Left hindlimb (tissue), 1 donor: ENCODE measurements at places on chromosomes 13 and 19.
A peak's percentile ranks its signal among the peaks of the same experiment; 100 is the strongest.

DNA sequence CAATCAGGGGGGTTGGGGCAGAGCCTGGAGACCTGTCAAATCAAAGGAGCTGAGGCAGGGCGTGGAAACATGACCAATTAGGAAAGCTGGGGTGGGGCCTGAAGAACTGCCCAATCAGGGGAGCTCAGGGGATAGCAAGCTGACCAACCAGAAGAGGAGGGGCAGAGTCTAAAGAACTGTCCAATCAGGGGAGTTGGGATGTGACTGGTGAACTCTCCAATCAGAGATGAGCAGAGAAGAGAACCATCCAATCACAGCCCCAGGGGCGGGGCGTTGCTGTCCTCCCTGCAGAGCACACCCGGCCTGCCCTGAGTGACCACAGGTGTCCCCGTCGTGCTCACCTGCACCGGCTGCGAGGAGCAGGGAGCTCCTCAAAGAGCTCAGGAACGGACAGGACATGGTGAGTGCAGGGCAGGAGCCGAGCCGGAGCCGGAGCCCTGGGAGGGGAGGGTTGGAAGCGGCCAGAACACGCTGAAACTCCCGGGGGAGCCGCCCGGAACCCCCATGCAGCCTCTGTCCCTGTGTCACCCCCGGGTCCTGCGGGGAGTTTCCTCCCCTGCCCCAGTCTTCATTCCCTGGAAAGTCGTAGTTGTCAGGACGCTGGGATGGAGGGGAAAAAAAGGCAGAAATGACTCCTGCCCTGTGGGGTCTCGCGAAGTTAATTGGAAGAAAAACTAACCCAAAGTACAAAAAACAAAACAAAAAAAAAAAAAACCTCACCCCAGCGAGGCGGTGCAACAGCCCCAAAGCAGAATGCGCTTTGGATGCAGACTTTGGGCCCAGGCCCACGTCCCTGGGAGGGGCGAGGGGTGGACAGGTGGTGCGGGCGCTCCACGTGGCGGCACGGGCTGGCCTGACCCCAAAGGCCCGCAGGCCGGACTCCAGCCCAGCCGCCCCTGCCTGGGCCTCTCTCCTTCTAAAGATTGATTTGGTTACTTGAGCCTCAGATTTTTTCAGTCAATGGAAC is at the start of gene ZNF556:
Gene ZNF556 (plus strand): TSS at position 311 of the 967 bp plus-strand sequence. CDS start 87 bp downstream, at position 398.
- DNase-seq, result peak; percentile 79

- no peak for DNase-seq
Measured at GRCh38 chr13:43938449-43938848, 58.7 kb downstream of the LACC1 start.

DNA sequence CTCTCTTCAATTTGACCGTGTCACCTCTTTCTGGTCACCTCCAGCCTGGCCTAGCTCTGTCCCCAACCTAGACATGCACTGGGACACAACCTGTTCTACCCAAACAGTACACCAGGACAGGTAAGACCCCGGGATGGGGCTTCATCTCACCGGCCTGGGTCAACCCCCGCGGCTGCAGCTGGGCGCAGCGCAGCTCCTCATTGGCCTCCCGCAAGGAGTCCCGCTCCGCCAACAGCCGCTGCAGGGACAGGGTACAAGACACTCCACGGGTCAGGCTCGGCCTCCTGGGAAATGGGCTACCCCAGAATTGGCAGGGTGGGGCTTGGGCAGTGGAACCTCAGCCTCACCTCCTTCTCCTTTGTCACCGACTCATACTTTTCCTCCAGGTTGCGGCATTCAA is 7.7 kb downstream of the HOOK2 start:
- DNase-seq, result no peak

- DNase-seq, result no peak
Measured at GRCh38 chr19:14112051-14112808, 5.3 kb downstream of the PRKACA start.

DNA sequence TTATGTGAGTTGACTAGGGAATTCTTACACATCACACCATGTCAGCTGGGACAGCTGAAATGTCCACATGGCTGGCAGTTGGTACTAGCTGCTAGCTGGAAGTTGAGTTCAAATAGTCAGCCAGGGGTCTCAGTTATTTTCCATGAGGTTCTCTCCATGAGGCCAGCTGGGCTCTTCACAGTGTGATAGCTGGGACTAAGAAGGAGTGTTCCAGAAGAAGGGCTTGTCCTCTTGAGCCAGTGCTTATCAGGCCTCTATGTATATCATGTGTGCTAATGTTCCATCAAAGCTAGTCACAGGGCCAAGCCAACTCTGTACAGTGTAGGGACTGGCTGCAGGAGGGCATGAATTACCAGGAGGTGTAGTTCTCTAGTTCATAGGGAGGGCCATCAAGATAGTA is 11.8 kb downstream of the USPL1 start:
- no peak for DNase-seq

DNA sequence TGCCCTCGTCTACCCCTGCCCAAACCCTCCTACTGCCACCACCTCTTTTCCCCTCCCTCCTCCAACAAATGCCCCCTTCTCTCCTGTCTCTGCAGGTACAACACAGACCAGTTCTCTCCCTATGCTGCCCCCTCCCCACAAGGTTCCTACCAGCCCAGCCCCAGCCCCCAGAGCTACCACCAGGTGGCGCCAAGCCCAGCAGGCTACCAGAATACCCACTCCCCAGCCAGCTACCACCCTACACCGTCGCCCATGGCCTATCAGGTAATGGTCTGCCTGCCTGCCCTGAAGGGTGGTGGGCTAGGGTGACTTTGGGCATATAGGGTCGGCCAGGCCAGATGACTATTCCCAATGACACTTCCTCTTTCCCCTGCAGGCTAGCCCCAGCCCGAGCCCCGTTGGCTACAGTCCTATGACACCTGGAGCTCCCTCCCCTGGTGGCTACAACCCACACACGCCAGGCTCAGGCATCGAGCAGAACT is 6.5 kb upstream of the TIMM50 start:
- DNase-seq, result peak; percentile 63

DNA sequence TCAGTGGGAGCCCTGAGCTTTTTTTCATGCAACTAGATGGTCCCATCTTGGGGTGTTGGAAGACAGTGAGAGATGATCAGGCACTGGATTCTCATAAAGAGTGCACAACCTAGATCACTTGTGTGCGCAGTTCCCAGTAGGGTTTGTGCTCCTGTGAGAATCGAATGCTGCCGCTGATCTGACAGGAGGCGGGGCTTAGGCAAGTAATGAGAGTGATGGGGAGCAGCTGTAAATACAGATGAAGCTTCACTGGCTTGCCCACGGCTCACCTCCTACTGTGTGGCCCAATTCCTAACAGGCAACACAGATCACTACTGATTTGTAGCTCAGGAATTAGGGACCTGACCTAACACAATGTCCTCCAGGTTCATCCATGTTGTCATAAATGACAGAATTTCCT is 43.6 kb upstream of the UBAC2 start:
- no peak for DNase-seq

DNA sequence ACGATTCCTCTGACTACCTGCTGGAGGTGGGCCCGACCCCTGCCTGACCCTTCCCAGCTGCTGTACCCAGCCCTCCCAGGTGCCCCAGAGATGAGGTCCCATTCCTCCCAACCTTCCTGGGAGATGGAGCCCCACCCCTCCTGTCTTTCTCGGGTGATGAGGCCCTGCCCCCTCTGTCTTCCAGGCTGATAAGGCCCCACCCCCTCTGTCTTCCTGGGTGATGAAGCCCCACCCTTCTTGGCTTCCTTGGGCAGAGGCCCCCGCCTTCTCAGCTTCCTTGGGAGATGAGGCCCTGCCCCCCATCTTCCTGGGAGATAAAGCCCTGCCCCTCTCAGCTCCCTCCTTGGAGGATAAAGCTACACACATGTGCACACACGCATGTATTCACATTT is 47.9 kb downstream of the CERS4 start:
- DNase-seq, result no peak

DNA sequence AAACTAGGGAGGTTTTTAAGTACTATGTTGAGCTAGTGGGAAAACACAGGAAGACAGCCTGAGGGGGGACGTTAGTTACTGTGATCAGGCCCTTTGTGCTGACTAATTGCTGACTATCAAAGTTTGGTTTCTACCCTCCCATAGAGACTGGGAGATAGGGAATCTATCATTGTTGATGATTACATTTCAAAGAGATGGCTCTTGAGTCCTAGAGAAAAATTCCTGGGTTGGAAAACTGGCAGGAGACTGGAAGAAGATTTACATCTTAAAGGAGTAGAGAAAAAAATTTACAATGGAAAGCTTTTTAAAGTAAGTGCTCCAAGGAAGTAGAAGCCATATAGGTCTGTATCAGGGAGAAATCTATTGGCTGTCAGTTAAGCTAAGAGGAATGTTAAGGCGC is 522.0 kb upstream of the KLHL1 start:
- no peak for DNase-seq

DNA sequence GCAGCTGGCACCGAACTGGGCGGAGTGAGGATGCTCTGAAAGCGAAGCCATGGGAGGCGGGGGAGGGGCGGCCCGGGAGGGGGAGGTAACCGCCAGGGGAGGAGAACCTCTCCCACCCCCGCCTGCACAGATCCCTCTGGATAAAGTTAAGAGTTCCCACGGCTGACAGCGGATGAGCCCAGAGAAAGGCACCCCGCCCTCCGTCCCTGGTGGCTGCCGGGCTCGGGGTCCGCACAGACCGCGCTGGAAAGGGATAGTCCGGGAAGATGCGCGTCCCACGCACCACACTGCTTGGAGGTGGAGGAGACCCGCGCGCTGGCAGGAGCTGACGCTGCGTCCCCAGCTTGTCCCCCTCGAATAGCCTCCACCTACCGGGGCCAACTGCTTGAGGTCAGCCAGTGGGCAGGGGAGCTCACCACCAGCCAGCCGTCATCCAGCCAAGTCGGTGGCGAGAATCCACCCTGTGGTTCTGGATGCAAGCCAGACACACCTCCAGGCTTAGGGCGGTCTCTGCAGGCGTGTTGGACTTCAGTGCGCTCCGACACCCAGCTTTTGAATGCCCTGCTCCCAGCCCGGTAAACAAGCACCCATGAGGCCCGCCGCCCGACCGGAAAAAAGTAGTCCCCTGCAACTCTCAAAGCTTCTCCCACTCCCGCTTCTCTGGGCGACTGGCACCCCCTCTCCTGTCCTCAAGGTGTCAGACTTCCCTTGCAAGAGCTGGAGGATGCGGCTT is at the start of gene TRPC4:
Gene TRPC4 (minus strand): TSS at position 17 of the 733 bp plus-strand sequence. CDS start 86,439 bp downstream, outside the sequence.
- DNase-seq, result peak; percentile 68
